ENCODE measurements at places on chromosomes 6 and 20.

GRCh38 chr6:169168302-169168630 lies 85.4 kb downstream of the THBS2 start:
- no peak for DNase-seq

DNA sequence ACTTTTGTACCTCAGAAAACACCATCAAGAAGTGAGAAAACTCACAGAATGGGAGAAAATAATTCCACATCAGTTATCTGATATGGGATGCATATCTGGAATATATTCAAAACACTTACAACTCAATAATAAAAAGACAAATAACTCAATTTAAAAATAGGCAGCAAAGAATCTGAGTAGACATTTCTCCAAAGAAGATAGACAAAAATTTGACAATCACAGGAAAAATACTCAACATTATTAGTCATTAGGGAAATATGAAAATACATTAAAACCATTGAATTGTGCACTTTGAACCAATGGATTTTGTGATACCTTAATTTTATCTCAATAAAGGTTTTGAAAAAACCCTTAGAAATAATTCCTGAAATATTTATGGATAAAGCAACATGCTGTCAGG lies 36.9 kb upstream of the STMND1 start:
- DNase-seq, result no peak

GRCh38 chr20:52496191-52496590 lies 304.6 kb upstream of the ZFP64 start:
- no peak for DNase-seq

DNA sequence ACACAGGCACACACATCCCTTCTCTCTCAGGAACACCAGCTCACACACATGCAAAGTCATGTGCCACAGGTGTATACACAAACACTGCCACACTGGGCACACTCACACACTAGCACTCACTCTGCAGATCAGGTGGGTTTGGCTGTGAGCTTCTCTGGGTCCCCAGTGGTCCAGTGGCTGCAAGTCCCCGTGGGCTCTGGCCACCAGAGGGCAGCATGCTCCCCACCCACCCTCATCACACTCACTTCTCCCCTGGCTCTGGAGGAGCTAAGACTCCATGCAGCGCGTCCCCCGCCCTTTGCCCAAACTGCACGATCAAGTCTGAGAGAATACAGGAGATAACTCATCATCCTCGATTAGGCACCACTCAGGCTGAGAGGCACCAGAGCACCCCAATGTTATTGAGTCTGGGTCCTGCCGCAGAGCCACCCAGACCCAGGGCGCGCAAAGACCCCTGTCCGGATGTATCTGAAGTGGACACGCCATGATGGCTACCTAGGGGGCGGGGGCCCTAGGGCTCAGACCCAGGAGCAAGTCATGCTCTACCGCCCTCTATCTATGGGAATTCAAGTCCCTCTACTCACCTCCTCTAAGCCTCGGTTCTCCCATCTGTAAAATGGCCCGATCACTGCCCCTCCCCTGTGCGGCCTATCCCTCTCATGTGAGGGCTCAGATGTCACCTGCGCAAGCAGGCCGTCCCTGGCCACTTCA lies 90.5 kb downstream of the GRM4 start:
- DNase-seq, result peak; percentile 77

DNA sequence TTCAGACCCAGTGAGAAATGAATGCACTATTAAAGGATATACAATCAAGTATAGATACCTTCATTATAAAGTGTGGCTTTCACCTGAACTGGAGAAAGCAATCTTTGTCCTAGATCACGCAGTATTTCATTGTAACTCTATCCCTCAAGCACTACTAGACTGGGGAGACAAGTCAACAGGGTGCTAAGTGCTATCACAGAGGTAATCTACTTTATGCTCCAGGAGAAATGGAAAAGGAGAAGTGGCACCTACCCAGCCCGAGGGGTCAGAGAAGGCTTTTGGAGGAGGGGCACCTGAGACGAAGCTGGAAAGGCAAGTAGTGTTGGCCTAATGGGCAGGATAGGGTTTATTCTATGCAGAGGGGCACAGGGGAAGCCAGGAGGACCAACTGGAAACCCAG lies 17.1 kb downstream of the ZHX3 start:
- peak; percentile 20 for DNase-seq

GRCh38 chr6:140002396-140003022 lies 628.1 kb upstream of the CITED2 start:
- DNase-seq, result no peak

- DNase-seq, result no peak
Observed at GRCh38 chr6:166500246-166500645, 86.2 kb downstream of the RAMACL start.

- no peak for DNase-seq
Observed at GRCh38 chr6:122676688-122677087, 66.5 kb downstream of the PKIB start.

DNA sequence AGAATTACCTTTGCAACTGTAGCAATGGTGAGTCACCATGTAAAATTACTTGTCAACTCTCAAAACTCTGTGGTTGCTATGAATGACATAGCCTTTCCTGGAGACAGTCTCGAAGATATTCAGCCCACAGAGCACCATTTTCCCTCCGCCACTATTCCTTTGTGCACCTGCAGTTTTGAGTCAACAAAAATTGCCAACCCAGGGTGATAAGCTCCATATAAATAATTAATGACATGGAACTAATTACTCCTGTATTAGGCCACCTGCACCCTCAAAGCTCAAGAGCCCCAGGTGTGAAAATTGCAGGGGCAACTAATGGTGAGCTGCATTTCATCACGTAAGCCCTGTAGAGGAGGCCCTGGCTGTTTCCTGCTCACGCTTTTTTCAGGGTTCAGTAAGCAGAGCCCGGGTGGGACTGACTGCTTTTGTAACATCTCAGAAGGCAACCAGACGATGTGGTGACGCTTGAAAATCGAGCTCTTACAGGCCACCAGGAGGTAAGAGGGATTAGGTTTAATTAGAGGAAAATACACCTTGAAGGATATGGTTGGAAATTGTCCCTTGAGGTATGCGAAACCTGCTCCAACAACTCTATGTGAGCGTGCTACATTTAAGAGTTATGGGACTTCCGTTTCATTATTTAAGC lies 70.8 kb downstream of the BMP2 start:
- DNase-seq, result no peak

GRCh38 chr20:8155229-8155628 lies 23.2 kb downstream of the PLCB1 start:
- no peak for DNase-seq

DNA sequence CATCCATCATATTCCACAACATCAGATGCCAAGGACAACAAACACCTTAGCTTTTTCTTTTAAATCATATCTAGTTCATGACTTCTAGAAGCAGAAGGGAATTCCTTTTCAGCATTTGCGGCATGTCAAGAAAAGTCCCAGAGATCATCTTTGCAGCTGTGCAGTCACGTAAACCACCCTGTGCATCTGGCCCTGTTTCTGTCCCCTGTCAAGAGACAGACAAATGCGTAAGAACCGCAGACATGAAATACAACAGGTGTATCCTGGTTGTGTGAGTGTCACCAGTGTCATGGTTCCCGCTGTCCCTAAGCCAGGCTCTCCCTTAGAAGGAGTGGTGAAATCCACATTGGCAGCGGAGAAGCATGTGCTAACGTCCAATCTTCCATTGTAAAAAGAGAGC lies 28.1 kb downstream of the LY86 start:
- no peak for DNase-seq
